NT2/D1 (cell line): ENCODE measurements at places on chromosomes 4 and X.

DNA sequence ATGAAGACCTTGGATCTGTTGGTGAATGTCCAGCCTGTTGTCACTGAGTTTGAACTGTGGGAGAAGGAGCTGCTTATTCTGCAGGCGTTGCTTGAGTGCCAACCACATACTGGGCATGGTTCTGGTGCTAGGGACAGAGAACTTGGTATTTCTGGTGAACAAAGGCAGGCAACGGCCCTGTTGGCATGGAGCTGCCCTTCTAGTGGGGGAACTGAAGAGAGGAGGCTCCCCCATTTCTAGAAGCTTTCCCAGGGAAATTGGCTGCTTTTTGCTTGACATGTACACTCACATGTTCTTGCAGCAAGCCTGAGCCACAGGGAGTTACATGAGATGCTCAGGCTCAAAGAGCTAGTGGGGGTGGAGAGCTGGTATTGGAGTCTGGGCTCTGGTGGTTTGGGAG lies 8.9 kb upstream of the CD38 start:
- DNase-seq = no peak

GRCh38 chr4:38967260-38968095 lies 64.7 kb downstream of the TMEM156 start:
- DNase-seq = no peak

DNA sequence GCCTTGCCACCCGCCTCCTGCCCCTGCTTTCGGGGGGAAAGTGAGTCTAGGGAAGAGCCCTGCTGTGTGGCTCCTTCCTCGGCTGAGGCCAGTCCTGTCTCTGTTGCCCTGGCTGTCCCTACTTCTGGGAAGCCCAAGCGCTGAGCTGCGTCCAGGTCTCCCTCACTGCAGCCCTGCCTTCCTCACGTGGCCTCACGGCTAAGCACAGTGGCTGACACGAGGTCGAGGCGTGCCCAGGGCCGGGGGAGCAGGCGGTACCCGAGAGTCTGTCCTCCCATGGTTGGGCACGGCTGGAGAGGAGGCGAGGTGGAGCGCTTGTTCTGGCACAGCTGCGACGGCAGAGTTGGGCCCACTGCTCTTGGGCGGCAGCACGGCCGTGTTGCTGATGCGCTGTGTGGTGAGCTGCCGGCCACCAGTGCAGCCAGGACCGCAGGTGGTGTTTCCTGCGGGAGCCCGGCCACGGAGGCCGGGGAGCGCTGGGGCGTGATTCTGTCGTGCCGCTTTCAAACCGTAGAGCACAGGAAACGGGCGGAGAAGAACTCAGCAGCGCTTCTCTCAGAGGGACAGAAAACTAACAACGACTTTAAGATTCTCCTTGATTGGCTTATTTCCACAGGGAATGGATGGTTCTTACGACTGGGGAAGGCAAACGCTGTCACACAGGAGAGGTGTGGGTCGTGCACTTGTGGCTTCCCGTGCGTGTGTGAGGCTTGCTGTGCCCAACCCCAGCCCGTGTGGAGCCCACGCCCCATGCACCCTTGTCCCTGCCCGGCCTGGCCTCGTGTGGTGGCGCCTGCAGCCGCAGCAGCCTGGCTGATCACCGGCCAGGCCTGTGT lies 21.3 kb downstream of the MAEA start:
- no peak for DNase-seq

DNA sequence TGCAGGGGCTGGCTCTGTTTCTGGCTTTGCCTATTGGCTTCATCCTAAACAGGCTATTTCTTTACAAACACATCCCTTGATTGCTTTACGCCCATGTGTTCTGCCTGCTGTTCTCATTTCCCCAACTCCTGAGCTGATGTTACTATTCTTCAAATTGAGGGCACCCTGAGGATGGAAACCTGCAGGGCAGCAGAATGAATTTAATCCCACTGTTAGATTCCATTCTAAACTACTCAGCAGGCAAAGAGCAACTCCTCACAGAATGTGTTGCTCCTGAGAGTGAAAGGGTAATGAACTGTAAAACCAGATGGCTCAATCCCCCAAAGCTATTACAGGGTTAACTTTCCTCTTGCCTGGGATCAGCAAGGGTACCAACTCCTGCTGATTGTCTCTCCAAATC lies 75.7 kb downstream of the ANKRD50 start:
- DNase-seq = peak; percentile 47

- DNase-seq = no peak
These were observed 343 bp downstream of the DACH2 start for GRCh38 chrX:86148594-86148993.

DNA sequence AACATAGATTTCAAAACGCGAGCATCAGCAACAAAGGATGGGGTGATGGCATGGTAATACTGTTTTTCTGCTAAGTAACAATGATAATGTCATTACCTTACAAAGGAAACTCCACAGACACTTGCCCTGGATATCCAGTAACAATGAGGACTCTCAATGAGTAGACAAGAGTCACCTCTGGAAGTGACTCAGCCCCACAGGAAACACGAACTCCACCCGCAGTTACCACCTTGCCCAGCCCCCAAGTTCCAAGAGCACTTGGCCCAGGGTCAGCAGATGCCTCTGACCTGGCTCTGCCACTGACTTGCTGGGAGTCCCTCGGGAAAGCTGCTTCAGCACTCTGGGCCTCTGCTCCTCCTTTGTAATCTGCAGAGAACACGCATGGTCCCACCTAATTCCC lies 110.3 kb upstream of the MAP3K15 start:
- DNase-seq = no peak

DNA sequence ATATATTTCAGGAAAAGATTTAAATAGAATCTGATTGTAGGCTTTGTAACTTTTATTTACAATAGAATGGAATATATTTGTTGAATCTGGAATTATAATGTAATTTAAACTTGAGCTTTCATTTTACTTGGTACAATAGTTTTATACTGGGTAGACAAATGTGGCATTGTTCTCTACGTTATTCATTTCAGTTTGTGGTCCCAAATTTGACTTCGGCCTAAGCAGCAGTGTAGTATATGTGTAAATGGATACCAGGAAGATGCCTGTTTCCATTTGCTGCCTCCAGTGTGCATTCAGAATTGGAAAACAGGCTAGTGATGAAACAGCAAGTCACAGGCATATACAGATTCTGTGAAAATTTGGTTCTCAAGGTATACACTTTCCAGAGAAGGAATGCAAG lies 77.8 kb downstream of the CLDN22 start:
- no peak for DNase-seq

DNA sequence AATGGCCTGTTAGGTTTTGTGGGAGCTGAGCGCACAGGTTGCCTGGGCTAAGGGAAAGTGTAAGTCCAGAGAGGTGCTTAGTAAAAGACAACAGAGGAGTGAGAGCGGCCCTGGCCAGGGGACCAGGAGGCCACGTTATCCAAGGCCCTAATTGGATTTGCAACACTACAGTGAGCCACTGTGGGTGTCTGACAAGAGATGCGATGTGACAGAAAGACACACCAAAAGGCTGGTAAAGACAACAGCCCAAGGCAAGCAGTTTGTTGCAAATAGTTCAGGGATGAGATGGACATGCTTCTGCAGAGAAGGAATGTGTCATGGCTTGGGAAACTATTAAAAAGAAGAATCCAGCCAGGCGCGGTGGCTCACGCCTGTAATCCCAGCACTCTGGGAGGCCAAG lies 162.7 kb upstream of the KIT start:
- no peak for DNase-seq

- peak; percentile 88 for DNase-seq
These were observed 31.6 kb downstream of the TMEM31 start for GRCh38 chrX:103742339-103742738.

DNA sequence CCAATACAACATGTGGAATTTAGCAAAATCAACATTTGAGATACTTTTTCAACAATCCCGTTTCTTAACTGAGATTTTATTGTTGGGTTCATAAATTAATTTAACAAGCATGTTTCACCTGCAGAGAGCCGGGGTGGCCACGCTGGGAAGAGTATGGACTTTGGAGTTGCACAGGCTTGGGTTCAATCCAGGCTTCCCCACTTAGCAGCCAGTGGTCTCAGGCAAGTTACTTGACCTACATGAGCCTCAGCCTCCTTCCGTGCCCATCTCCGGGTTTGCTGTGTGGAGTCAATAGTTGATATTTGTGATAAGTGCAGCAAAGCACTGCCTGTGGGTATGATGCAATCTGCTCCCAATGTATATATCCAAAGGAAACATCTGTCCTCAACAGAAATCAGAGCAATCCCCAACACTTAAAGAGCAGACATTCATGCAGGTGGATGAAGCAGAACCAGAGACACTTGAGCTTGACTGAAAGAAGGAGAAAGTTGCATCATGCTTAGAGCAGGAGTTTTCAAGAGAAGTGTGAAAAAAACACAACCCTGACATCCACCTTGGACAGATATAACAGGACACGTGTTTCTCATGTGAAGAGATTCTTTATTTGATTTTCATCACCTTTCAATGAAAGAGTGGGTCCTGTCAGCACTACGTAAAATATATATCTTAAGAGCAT lies 5.1 kb downstream of the CYTL1 start:
- no peak for DNase-seq

GRCh38 chrX:56762220-56762619 lies 33.2 kb downstream of the NBDY start:
- DNase-seq = no peak

DNA sequence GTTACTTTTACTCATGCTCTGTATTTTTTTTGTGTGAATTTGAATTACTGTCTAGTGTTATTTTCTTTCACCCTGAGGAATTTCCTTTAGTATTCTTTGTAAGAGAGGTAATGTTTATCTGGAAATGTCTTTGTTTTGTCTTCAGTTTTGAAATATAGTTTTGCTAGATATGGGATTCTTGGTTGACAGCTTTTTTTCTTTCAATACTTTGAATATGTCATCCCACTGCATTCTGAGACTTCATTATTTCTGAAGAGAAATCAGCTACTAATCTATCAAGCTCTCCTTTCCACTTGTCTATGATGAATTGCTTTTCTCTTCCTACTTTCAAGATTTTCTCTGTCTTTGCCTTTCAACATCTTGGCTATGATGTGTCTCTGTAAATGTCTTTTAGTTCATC lies 217.0 kb upstream of the CASK start:
- no peak for DNase-seq

- no peak for DNase-seq
These were observed 31.8 kb upstream of the HSD17B13 start for GRCh38 chr4:87354168-87355102.

- DNase-seq = no peak
These were observed 14.1 kb downstream of the AMER1 start for GRCh38 chrX:64191281-64192010.

GRCh38 chr4:73967866-73968265 lies 14.0 kb downstream of the PF4 start:
- no peak for DNase-seq

- DNase-seq = no peak
These were observed 194.5 kb upstream of the EDA2R start for GRCh38 chrX:66833426-66833825.

DNA sequence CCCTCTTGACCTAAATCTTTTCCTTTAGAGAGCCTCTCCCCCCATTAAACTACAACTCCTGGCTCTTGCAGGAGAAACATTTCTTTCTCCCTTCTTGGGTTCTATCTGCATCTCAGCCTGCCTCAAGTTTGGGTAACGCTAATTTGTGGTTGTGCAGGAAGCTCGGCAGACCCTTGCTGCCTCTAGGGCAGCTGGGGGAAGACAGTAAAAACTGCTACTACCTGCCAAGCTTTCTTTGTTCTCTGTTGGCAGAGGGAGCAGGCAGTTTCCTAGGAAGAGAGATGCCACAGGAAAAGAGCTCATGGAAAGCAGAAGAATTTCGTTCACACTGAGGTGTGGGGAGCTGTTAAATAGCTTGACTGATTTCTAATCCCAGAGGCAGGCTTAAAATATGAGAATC lies 555.6 kb upstream of the IGFBP7 start:
- DNase-seq = no peak

DNA sequence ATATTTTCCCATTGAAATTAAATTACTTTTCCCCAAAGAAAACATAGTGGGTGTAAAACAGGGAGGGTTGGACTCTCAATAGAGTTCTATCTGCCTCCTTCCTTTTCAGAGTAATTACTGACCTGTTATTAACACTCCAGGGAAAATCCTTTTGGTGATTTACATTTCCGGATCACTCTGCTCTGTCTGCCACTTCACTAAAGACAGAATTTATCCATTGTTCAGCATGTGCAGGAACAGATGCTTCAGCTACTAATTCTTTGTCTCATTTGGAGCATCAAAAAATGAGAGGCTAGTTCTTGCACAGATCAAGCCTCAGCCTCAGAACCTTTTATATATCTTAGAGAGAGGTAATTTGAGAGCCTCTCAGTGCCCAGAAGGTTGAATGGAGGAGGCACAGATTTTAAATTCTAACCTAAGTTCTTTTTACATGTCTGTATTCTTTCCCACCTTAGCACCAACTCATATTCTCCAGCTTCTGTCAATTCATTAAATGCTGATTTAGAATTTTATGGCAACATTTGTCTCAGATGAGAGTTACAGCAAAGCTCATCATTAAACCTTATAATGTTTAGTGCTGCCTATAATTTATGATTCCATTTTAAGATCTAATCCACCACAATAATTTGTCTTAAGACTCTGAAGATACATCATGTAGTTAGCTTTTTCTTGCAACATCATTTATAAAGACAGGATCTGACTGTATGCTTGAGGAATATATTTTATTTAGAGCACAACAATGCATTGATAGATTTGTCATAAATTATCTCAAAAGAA lies 1494.4 kb downstream of the STIM2 start:
- no peak for DNase-seq

- no peak for DNase-seq
These were observed 94.7 kb downstream of the LINC00632 start for GRCh38 chrX:140804292-140804691.

- no peak for DNase-seq
These were observed 63.7 kb upstream of the FMR1 start for GRCh38 chrX:147847999-147848398.

GRCh38 chr4:77349796-77350195 lies 192.8 kb downstream of the CCNG2 start:
- no peak for DNase-seq

- no peak for DNase-seq
These were observed 45.1 kb downstream of the TBC1D9 start for GRCh38 chr4:140710908-140711622.

- no peak for DNase-seq
These were observed 20.7 kb upstream of the SLC25A31 start for GRCh38 chr4:127709456-127709855.

GRCh38 chrX:18126971-18127370 lies 93.7 kb downstream of the BEND2 start:
- DNase-seq = no peak

DNA sequence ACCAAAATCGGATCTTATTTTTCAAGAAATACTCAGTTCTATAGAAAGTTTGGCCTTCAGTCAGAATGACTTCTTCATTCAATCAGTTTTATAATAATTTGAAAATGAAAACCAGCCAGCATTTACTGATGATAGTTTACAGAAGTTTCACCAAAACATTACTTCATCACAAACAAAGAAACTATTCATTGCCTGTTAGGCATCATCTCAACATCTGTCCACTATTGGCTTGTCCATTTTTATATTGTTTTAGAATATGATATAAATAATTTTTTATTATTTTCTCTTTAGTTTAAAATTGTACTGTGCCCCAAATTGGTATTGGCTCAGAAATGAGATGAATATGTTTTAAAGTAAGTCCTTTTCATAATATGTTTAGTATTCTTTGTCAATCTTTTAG lies 38.4 kb downstream of the FAT4 start:
- no peak for DNase-seq

GRCh38 chrX:32137525-32137924 lies 1065.7 kb upstream of the FTHL17 start:
- peak; percentile 27 for DNase-seq
